Smooth muscle cell of bladder (primary cell): ENCODE measurements at places on chromosomes 7 and 10. TPM values are rescaled to one million over a fixed set of nuclear protein-coding genes. Genes with fewer than 3 reads are reported as not detected.

The NPSR1 gene
- total RNA-seq: not detected in 2 replicates

The ATOH7 gene
- 0.09 TPM in 1 of 2 replicates, not detected in the other for total RNA-seq

The FMC1 gene
- total RNA-seq: 10.8 and 16.6 TPM in 2 replicates

The CBLL1 gene
- 9.2 and 9.9 TPM in 2 replicates for total RNA-seq

The ARID5B gene
- total RNA-seq: 72.1 and 84.9 TPM in 2 replicates

The ARHGAP22 gene
- 13.8 and 20.7 TPM in 2 replicates for total RNA-seq

The GDF2 gene
- total RNA-seq: not detected in 2 replicates

The COL17A1 gene
- 0.43 and 0.74 TPM in 2 replicates for total RNA-seq

The FAM25G gene
- not detected in 2 replicates for total RNA-seq
